ENCODE measurements at places on chromosomes 1 and 21.

- DNase-seq, result no peak
Observed at GRCh38 chr1:21517660-21518480, 8.6 kb downstream of the ALPL start.

- peak; percentile 15 for DNase-seq
Observed at GRCh38 chr21:33552093-33552998, 9.5 kb downstream of the SON start.

DNA sequence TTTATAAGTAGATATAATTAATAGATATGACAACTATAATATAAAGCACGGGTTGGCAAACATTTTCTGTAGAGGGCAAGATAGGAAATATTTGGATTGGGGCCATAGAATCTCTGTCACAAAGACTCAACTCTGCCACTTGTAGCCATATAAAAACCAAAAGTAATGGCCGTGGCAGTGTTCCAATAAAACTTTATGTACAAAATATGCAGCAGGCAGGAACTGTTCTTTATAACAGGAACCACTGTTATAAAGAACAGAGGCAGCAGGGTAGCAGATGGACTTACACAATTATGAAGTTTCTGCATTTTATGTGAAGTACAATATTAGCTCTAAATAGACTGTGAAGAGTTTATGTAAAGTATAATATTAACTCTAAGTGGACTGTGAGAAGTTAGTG, 16.9 kb upstream of the QSOX1 start:
- no peak for DNase-seq

DNA sequence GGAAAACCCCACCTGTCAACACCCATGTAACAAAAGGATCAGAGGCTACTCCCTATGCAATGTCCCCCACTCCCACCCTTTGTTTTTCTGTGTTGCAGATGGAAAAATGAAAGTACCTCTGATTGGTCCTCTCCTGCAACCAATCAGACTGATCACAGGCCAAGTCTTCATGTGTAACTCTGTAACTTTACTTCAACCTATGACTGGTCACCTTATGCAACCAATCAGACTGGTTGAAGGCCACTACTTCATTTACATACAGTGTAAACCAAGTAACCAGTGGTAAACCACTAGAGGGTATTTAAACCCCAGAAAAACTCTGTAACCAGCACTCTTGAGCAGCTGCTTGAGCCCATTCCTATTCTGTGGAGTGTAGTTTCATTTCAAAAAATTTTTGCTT, 266.3 kb upstream of the OLFM3 start:
- DNase-seq, result peak; percentile 13

DNA sequence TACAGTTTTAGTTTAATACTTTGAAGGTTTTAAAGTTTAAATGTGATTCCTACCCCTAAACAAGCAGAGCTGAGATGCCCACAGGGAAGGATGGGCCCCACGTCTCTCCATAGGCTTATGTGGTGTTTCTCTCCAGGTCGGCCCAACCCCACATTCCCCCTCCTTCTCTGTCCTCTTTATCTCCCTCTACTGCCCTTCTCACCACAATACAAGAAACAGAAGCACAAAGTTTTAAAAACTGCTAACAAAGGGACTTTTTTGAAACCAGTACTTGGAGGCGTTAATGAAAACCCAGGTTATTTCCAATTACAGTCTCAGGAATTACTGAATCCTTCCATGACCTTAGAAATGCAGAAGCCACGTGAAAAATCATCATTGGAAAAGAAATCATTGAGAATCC, 324.0 kb downstream of the NTNG1 start:
- DNase-seq, result no peak

GRCh38 chr21:15208786-15209185, 144.0 kb upstream of the NRIP1 start:
- no peak for DNase-seq

GRCh38 chr1:223429313-223429731, 36.1 kb downstream of the CCDC185 start:
- peak; percentile 47 for DNase-seq

DNA sequence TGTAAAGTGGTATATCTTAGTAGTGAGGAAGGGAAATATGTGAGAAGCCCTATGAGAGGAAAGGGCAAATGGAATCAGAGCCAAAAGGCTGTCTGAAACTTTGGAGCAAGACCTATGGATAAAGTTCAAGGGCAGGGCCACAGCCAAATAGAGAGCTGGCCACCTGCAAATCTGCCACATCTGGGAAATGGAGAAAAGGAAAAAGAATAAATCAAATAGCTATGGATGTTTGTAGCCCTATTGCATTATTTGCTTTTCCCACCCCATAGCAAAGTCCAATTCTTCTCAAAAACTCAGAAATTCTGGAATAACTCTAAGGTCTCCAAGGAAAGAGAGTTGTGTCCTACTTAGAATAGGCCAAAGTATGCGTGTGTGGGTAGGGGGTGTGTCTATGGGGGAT, 4.0 kb upstream of the HLX start:
- no peak for DNase-seq

DNA sequence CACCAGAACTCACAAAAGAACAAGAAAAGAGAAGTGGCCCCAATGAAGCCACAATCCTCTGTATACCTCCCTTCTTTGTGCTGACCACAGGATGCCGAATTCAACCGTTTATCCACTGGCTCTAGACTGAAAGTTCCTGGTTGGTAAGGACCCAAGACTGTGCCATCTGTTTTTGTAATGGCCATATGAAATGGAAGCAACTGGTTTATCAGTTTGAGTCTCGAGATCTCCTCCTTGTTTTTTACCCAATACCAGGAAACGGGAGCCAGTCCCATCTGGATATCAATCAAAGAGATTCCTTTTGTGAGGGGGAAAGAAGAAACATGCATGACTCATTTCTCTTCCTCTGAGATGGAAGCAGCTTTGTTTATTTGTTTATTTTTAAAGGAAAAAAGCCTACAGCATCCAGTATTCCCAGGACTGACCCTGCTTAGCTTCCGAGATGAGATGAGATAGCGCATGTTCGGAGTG, 32.4 kb upstream of the ZNF124 start:
- no peak for DNase-seq

- peak; percentile 67 for DNase-seq
Observed at GRCh38 chr1:235093696-235094592, 34.7 kb downstream of the TOMM20 start.

- DNase-seq, result no peak
Observed at GRCh38 chr1:201224666-201225370, 34.2 kb downstream of the IGFN1 start.

GRCh38 chr1:90722874-90723589, 5.9 kb upstream of the BARHL2 start:
- no peak for DNase-seq

DNA sequence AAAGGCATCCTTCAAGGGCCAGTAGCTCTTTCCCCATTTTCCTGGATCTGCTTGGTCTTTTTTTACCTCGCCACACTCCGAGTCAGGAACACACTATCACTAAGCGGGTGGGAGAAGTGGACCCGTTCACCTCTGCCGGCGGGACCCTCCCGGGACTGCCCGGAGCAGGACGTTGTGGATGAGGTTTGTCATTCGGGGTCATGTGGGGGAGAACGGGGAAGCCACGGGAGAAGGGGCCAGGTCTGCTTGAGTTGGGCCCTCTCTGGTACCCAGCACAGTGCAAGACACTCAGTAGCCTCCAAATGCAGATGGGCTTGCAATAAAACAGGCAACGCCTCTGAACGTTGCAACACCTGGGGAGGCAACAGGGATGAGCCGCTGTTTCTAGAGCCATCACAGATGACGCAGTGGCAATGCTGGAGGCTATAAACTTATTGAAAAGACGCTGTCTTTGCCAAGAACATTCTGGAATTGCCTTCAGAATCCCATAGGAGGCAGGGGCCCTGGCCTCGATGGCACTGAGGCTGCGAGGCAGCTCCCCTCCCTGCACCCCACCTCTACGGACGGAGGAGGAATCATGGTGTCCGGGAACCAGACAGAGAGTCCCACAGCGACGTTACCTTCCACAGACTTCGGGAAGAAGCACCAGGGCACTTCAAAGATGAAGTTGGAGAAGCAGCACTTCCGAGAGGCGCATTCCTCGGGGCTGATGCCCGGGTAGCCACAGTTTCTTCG, 3.8 kb downstream of the TFF2 start:
- no peak for DNase-seq

DNA sequence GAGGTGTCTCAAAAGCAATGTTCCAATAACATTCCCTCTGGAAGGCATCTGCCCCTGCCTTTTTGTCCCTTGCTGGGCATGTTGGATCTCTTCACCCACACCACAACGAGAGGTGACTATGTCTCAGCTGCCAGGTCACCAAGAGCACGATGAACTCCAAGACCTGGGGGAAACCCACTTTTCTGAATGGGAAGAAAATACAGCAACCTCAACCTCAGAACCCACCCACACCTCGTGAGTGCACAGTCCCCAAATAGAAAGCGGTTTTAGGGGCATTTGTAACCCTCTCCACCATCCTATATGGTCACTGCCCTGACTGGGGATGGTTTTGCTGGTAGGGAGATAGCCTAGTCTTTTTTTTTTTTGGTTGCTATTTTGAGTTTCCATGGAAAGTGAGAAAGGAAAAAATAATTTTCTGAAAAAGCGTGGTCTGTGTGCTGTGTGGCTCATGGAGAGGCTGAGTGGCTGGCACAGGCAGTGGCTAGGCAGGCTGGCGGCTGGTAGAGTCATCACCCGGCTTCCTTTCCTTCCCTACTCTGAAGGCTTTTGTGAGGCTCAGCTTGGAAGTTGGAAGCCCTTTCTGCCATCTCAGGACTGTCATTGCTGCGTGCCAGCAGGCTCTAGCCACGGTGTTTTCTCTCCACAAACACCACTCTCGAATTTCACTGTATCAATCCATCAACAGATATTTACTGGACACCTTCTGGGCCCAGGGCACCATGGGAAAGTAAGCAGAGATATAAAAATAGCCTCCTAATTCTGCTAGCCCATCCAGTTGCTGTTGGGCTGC, 15.8 kb downstream of the TSPAN2 start:
- no peak for DNase-seq

- no peak for DNase-seq
Observed at GRCh38 chr1:33666616-33667015, 194.2 kb downstream of the ZSCAN20 start.

- DNase-seq, result no peak
Observed at GRCh38 chr21:43188592-43189210, 19.9 kb downstream of the CRYAA start.

DNA sequence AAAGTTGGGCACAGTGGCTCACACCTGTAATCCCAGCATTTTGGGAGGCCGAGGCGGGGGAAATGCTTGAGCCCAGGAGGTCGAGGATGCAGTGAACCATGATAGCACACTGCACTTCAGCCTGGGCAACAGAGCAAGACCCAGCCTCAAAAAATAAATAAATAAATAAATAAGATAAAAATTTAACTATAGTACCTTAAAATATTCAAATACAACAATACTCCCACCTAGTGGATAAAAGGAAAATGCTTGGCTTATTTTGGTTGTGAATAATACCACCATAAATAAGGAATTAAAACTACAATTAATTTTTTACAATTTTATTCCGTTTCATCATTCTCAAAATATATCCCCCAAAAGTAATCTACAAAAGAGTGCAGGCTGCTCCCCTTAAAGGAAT, 8.1 kb downstream of the PSMG1 start:
- DNase-seq, result peak; percentile 29

Measured in EL (cell line).